CD4-positive, alpha-beta T cell treated with Interleukin-4 for 1 hour (primary cell): ENCODE measurements at places on chromosomes 11 and 22.
A peak's percentile ranks its signal among the peaks of the same experiment; 100 is the strongest.

GRCh38 chr22:47023871-47024270, 261.4 kb downstream of the TBC1D22A start:
- DNase-seq: no peak

- DNase-seq: peak; percentile 75
These were observed 12.2 kb upstream of the MFNG start for GRCh38 chr22:37498289-37498909.

DNA sequence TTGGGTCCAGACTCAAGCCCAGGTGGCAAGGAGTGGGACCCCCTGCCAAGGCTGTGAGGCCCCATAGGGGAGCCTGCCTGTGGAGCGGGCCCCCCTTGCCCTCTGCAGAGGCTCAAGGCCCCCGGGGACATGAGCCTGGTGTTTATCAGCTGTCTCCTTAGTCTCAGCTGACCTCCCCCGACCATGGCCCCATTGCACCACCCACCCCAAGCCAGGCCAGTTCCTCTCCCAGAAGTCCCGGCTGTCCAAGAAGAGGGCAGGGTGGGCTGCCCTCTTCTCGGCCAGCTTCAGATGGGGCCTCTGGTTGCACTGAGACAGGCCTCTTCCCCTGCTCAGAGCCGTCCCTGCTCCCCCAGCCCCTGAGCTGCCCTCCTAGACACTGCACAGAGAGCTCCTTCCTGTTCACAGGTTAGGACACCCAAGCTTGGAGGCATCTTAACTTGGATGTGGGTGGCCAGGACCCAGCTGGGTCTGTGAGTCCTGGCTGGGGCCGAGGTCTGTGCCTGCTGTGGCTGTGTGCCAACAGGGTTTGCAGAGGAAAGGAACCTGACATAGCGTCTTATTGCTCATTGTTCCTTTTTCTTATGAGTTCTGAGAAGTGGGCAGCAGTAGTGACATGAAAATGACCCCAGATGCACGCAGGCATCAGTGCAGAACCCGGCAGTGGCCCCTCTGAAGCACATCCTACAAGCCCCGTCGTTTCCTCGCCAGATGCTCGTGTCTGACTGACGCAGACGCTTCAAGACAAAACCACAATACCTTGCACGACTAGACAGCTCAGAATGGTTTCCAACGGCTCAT, 5.4 kb downstream of the TRABD start:
- peak; percentile 82 for DNase-seq

GRCh38 chr11:15663777-15664218, 549.1 kb downstream of the INSC start:
- no peak for DNase-seq

DNA sequence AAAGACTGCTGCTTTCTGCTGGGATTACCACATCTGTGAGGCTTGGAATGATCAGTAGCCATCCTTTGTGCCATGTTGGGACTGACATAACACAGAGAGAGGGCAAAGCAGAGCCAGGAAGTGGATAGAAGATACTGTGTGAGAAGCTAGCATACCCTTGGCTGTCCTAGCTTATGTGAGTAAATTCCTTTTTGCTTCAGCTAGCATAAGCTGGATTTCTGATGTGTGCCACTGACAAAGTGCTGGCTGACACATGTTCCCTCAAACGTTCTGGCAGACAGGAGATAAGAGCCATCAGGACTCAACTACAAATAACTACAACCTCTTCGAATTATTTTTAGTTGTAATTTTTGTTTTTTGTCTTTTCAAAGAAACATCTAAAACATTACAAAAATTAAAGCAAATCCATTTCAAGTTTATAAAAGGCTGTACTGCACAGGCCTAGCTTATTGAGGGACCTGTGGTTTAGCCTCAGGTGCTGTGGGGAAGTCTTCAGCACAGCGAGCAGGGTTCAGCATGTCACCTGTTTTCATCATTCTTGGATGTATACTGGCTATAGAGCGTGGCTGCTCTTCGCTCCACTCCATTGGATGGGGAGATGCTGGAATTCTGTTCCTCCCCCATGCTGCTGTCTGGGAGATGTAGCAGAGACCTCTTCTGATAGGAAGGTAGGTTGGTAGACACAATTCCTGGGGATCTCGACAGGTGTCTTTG, 120.9 kb downstream of the SWAP70 start:
- DNase-seq: no peak

GRCh38 chr11:76610871-76611475, 59.6 kb downstream of the LRRC32 start:
- DNase-seq: peak; percentile 49

- DNase-seq: no peak
These were observed 428.7 kb upstream of the LUZP2 start for GRCh38 chr11:24068197-24068596.

DNA sequence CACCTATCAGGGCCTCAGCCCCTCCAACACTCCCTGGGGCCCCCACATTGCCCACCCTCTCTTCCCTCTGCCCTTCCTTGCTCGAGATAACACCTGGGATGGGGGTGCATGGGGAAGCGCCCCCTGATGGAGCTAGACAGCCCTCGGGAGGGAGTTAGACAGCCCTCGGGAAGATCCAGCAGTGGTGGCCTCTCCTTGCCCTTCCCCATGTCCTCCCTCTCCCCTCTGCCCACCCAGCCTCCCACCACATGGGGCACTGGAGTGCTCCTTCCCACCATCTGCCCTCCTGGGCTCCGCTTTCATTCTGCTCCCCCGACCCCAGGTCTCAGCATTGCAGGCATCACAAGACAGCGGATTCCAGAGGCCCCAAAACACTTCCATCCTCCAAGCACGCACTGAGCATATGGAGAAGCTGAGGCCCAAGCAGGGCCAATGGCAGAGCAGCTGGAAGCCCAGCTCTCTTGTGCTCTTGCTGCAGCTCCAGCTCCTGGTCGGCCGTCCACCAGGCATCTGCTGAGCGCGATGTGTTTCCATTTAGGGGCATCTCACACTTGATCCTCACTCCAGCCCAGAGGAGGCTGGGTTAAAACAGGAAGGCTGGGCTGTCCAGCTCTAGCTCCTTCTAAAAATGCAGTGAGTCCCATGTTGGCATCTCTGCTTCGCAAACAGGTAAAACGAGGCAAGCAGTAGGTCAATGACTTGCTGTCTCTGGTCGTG, 65.6 kb downstream of the IGLL1 start:
- DNase-seq: no peak

DNA sequence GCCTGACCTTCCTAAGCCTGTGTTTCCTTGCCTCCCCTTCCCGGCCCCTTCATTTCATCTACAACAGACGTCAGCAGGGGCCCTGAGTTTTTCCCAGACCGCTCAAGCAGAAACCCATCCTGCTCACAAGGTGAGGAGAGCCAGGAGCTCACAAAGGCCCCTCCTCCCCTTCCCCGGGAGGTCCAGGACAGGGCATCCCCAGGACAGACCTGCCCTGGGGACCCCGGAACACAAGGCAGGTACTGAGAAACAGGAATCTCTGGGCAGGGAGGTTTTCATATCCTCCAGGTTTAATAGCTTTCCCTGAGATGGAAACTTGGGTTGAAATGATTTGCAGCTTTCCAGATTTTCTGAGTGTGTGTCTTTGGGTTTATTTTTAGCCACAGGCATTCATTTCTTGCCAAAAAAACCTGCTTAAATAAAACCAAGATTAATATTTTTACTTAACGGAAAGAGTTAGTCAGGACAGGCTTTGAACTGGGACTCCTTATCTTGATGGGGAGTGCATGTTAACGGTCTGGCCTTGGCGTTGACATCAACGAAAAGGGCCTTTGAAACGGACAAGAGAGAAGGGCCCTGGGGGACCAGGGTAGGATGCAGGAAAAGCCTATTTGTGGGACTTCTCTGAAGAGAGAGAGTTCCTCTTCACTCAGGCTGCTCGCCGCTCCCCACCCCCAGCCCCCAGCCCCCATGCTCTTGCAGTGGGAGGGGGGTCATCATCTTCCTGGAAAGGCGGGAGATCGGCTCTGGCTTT, 38.5 kb downstream of the TIMP3 start:
- DNase-seq: no peak

- peak; percentile 14 for DNase-seq
These were observed 25.3 kb downstream of the DUSP8 start for GRCh38 chr11:1546536-1547466.
